Fibroblast of the aortic adventitia (primary cell): ENCODE measurements at places on chromosomes 16 and 17. TPM values are rescaled to one million over a fixed set of nuclear protein-coding genes. Genes with fewer than 3 reads are reported as not detected.

The ZPBP2 gene
- total RNA-seq: not detected in 2 replicates

The NPIPB9 gene
- total RNA-seq: 5.0 TPM in 1 of 2 replicates, not detected in the other

DNA sequence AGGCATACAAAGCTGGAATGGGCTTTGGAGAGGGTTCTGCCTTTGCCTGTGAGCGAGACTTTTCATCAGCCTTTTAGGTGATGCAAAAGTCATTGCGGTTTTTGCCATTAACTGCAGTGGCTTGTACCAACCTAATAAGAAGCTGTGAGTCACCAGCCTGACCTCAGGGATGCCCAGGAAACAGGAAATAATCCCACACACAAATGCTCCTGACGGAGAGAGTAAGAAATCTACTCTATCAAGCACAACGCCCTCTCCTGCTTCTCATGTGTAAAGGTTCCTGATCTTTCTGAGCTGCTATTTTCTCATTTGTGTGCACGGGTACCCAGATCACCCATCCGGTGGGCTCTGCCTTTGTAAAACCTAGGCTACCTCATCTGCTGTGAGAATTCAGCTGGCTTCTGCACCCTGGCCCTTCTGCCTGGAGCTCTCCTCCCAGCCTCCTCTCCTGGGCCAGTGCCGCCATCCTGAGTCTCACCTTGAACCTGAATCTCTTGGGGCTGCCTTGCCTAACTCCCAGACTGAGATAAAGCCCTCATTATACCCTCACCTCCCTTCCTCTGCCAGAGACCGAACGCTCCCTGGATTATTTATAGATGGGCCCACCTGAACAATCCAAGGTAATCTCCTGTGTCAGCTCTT is 299.7 kb downstream of the C16orf95 start:
- DNase-seq: peak; percentile 68

DNA sequence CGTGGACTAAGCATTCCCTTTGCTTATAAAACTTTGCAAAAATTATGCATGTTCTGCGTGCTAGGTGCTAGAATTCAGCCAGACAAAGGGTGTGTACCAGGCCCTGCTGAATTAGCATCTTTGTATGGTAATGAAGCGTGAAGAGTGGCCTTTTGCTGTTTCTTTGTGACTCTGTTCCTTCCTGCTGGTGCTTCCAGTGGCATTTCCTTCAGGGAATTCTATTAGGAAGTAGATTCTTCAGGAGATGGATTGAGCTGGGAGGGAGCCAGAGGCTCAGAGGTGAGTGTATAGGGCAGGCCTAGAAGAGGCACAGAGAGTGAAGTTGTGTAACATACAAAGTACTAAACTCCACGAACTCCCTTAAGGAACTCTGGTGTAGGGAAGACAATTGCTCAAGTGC is 73.9 kb upstream of the ASIC2 start:
- no peak for DNase-seq

- no peak for DNase-seq
Observed at GRCh38 chr16:19185510-19185851, 17.4 kb downstream of the SYT17 start.

- DNase-seq: peak; percentile 74
Observed at GRCh38 chr16:65658787-65659220, 536.9 kb upstream of the CDH11 start.

- DNase-seq: no peak
Observed at GRCh38 chr16:55077266-55077665, 146.6 kb downstream of the IRX5 start.
